ENCODE measurements at places on chromosomes 4 and X. TPM values are rescaled to one million over a fixed set of nuclear protein-coding genes. Genes with fewer than 3 reads are reported as not detected.

DNA sequence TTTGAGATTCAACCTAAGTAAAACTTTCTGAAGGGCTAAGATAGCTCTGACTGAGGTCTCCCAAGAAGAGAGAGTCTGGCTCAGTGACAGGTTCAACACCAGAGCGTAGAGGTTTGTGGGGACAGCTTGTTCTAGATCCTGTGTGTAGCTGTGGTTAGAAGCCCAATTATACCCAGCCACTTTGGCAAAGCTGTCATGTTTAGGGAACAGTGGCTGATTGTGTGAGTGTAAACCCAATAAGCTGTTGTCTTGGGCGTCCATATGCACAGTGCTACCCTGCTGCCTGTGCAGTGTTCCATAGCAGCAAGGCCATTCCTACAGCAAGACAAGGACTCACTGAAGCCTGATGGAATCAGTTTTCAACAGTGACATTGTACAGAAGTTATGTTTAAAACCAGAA lies 11.2 kb upstream of the SCRG1 start:
- no peak for DNase-seq

DNA sequence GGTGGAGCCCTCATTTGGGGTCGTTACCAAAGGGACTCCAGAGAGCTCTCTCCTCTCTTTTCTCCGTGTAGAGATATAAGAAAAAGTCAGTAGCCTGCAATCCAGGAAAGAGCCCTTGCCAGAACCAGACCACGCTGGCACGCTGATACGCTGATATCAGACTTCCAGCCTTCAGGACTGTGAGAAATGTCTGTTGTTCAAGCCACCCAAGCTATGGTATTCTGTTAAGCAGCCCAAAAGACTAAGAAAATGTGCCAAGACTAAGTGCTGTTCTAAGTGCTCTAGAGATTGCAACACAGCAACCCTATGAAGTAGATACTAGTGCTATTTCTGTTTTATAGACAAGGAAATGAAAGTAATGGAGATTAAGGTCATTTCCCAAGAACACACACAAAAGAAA lies 205.7 kb downstream of the CAMK2D start:
- no peak for DNase-seq

DNA sequence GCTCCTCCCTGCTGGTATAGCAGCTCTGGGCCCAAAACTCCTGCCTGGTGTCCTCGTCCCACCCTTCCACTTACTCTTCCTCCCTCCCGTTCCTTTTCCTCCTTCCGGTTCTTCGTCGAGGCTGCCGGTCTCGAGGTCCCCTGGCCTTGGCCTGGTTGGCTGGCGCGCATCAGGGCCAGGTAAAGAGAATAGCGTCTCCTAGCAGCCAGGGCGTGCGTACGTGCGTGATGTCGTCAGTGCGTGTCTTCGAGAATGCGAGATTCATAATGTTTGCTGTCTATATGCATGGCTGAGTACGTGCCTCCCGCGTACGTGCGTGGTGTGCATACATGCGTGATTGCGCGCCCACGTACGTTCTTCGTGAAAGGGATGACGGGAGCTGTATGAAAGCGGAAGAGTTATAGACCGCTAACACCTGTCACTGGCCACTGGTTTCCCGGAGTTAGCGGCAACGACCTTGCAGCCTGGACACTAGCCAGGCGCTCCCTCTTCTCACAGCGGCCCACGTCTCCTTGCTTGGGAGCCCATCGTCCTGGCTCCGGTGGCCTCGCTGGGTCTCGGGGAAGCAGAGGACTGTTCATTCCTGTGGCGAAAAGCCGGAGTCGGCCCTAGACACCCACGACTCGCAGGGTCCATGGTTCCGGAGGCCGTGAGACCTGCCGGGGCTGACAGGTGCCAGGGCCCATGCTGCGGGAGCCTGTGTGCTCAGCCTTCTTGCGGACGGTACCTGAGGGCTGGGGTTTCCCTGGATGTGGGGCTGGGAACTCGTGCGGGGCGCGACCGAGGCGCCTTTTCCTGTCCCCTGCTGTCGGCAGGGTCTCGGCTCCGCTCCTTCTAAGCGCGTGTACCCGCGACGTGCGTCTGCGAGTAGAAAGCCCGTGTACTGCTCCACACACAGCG lies at the start of gene EOLA1:
Gene EOLA1 (plus strand): TSS at position 392 of the 900 bp plus-strand sequence. CDS start 4,619 bp downstream, outside the sequence.
- DNase-seq, result peak; percentile 97

The STARD8 gene
- total RNA-seq, result 1.5 TPM

- DNase-seq, result no peak
These were observed 6.8 kb upstream of the MOB1B start for GRCh38 chr4:70895405-70895804.

The GPM6B gene
- 1.0 TPM for total RNA-seq

GRCh38 chr4:101846550-101846949 lies 56.0 kb downstream of the BANK1 start:
- DNase-seq, result no peak

The NEUROG2 gene
- total RNA-seq, result not detected

GRCh38 chr4:167084321-167084720 lies 150.0 kb downstream of the SPOCK3 start:
- no peak for DNase-seq

All from fibroblast of lung (primary cell).